Heart left ventricle (tissue), 16 donors: ENCODE measurements at places on chromosomes 5 and 9. TPM values are rescaled to one million over a fixed set of nuclear protein-coding genes. Genes with fewer than 3 reads are reported as not detected.

The FOXD4L5 gene
- 0.07 TPM for total RNA-seq

The CTSV gene
- not detected for total RNA-seq

The SLC34A1 gene
- not detected for total RNA-seq

The ANKRD20A1 gene
- total RNA-seq = 2.1 TPM

The ISL1 gene
- not detected for total RNA-seq
